ENCODE measurements at places on chromosomes 2 and 18.
A peak's percentile ranks its signal among the peaks of the same experiment; 100 is the strongest.

- no peak for DNase-seq
These were observed 971.0 kb upstream of the CDH2 start for GRCh38 chr18:29147944-29148343.

DNA sequence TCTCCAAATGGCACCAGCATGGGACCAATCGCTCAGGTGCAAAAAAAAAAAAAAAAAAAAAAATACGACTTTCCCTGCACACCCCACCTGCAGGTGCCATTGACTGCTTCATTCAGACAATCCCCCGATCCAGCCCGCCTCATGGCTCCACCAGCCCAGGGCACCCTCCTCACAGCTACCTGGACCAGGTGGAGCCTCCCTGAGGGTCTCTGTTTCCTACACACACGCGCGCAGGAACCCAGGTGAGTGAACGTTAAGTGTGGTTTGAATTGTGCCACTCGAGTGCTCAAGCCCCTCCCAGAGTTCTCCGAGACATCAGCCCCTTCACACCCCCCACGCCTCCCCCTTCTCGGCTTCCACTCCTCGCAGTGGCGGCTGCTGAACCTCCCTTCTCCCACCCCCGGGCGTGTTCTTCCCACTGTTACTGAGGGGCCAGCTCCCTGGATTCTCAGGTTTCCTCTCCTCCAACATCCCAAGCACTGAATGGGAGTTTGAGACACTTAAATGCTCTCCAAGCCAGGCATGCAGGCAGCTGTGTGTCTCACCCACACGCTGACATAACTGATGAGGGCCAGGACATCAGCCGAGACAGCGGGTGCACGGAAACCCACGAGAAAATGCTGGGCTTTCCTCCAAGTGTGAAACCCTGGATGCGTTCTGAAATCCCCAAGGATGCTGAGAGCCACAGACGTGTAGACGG, 88.8 kb upstream of the SNTG2 start:
- DNase-seq, result no peak

DNA sequence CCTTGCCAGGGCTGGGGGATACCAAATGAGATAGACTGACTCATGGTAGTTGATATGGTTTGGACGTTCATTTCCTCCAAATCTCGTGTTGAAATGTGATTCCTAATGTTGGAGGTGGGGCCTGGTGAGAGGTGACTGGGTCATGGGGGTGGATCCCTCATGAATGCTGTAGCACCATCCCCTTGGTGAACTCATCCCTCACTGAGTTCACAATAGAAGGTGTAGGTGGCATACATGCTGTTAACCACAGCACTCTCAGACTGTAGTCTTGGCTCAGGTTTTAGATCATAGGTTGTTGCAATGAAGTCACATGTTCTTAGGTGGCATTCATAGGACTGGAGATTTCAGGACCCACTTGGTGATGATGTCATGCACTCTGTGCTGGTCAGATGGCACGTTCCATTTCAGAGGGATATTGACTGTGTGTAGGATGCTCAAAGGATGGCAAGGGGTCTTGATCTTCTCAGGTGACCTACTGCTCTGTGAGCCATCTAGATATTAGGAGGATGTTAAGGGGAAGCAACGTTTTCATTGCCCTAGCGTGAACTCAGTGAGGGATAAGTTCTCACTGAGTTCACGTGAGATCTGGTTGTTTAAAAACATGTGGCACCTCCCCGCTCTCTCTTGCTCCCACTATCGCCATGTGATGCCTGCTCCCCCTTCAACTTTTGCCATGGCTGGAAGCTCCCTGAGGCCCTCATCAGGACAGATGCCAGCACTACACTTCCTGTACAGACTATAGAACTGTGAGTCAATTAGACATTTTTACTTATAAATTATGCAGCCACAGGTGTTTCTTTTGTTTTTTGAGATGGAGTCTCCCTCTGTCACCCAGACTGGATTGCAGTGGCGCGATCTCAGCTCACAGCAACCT, 73.8 kb upstream of the ACAA2 start:
- DNase-seq, result no peak

DNA sequence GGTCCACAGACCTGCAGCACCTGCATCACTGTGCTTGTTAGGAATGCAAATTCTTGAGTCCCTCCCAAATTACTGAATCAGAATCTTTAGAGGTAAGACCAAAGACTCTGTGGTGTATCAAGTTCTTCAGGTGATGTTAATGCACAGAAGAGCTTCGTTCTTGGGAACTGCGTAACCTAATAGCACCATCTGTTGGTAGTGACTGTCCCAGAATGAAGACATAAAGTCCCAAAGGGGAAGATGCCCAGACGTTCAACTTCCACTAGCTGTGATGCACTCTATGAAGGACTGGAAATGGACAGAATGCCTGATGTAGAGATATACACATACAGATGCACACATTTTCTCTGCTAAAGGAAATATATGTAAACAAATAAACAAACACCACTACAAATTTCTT, 576.0 kb downstream of the LRP1B start:
- DNase-seq, result peak; percentile 45

DNA sequence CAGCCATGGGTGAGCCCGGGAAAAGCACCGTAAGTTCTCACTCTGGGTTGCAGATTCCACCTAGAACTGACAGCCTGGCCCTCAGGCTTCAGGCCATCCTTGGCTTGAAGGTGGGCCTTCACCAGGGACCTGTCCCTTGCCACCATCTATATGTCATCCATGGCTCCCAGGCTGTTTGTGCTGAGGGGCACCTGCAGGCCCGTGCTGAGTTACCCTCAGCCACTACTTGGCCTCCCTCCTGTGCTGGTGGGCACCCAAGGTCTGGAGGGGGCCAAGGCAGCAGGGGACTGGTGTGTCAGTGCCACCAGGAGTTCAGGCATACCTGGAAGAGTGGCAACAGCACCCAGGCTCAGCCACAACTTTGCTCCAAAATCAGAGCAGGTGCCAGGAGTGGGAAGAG, 326.2 kb upstream of the SMIM21 start:
- no peak for DNase-seq
